ENCODE measurements at places on chromosomes 2 and 18.

DNA sequence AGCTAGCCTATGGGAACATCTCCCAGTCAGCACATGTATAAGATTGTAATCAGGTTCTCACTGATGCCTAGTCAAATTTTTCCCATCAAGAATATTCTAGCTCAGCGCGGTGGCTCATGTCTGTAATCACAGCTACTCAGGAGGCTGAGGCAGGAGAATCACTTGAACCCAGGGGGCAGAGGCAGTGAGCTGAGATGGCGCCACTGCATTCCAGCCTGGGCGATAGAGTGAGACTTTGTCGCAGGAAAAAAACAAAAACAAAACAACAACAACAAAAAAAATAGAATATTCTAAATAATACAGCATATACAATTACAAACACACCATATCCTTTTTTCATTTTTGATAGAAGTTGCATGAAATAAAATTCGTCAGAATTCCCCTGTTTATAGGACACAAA is 67.5 kb upstream of the MYCN start:
- no peak for DNase-seq

DNA sequence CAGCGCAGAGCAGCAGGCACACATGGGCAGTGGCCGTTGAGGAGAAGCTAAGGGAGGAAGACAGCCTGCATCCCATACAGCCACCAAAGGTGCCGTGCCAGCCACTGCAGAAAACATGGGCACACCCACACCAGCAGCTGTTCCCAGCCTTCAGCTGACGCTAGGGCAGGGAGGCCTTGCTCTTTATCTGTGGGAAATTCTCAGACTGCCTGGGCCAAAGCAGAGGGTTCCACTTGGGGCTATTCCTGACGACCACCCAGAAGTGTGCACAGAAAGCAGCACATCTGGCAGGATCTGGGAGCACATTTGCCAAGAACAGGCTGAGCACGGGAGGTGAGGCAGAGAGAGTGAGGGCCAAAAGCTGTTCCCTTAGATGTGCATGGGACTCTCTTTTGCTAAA is 101.3 kb upstream of the SOX11 start:
- DNase-seq = no peak

GRCh38 chr2:65128297-65129190 is 1.4 kb downstream of the RAB1A start:
- DNase-seq = no peak

GRCh38 chr2:78734221-78734620 is 291.3 kb upstream of the REG3G start:
- DNase-seq = no peak

DNA sequence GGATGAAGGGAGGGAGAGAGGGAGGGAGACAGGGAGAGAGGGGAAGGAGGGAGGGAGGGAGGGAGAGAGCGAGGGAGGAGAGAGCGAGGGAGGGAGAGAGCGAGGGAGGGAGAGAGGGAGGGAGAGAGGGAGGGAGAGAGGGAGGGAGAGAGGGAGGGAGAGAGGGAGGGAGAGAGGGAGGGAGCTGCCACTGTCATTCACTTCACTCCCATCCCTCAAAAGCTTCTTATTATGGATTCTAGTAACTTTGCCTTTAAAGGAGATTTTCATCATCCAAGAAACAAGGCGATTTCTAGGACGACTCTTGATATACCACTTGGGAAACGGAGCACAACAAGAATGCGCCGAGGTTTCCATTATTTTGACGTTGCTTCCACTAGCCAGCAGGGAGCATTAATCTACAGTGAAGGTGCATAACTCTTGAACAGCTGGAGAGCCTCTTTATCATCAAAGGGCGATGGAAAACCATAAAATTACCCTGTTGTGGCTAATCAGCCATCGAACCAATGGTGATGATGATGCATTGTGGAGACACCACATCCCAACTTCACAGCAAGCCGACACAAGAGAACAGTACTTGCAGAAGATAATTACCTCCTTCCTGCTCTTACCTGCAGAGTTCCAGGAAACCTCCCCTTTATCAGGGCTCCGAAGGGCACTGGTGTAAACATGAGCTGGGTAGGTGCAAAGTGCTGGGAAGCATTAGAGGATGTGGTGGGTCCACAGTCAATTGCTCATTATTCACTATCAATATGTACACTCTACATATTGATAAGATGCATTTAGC is 130.5 kb downstream of the EIPR1 start:
- DNase-seq = no peak

DNA sequence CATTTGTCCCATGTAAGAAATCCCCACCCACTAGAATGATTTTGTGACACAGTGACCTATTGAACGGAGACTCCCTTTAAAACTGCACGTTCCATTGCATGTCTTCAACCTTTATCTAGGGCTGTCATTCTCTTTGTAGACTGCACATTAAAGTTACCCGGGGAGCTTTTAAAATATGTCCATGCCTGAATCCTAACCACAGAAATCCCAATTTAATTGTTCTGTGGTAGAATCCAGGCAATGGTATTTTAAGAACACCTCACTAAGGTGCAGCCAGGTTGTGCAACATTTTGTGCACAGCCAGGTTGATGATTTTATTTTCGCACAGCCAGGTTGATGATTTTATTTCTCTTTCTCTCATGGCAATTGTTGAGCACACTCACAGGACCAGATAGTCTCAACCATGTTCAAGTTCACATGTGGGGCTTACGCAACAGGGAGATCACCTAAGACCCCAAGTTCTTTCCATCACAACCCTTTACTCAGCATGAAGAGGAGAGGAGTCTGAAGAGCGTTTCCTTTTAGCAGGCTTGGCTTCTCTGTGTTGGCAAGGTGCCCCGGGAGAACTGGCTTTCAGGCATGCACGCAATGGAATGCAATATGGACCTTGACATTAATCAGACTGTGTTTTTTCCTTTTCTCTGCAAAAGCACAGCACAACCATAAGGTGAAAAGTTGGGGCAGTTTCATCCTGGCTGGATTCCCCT is 467.3 kb upstream of the ETAA1 start:
- no peak for DNase-seq

GRCh38 chr2:237455764-237456163 is 31.3 kb upstream of the MLPH start:
- no peak for DNase-seq

DNA sequence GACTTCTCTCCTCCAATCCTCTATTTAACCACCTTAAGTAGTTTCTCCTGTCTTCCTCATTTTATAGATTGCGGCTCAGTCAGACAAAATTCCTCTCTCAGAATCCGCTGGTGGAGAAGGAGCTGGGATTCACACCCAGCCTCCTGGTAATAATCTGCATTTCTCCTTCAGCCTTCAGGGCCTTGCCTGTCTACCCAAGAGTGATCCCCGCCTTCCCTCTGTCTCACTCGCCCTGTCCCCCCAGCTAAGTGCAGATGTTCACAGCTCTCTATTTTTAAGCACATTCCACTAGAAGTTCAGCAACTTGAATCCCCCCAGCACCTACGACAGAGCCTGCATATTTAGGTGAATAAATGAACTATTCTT is 212.5 kb upstream of the HAAO start:
- DNase-seq = no peak

- DNase-seq = no peak
Measured at GRCh38 chr2:43274055-43274454, 47.6 kb upstream of the ZFP36L2 start.

GRCh38 chr2:227164763-227165291 is 403 bp downstream of the COL4A3 start:
- DNase-seq = peak; percentile 54

DNA sequence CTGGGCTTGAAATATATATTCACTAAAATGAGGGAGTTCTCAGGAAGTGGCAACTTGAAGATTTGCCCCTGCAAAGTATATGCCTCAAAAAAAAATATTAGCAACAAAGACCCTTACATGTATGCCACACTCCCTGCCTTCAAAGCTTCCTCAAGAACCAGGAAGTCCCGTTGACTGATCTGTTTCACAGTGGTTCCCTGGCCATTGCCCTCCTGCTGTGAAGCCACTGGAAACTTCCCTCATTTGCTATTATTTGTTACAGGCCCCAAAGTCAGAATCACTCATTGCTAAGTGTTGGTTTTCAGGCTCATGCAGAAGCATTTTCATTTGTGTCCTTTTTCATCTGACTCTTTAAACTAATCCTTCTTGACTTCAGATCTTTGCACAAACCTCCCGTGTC is 421.5 kb downstream of the ZNF521 start:
- no peak for DNase-seq

GRCh38 chr18:58867281-58867961 is 2.7 kb downstream of the ZNF532 start:
- no peak for DNase-seq

- DNase-seq = no peak
Measured at GRCh38 chr2:225999692-226000091, 600.2 kb downstream of the NYAP2 start.

GRCh38 chr2:180962727-180963314 is 17.6 kb upstream of the UBE2E3 start:
- no peak for DNase-seq

DNA sequence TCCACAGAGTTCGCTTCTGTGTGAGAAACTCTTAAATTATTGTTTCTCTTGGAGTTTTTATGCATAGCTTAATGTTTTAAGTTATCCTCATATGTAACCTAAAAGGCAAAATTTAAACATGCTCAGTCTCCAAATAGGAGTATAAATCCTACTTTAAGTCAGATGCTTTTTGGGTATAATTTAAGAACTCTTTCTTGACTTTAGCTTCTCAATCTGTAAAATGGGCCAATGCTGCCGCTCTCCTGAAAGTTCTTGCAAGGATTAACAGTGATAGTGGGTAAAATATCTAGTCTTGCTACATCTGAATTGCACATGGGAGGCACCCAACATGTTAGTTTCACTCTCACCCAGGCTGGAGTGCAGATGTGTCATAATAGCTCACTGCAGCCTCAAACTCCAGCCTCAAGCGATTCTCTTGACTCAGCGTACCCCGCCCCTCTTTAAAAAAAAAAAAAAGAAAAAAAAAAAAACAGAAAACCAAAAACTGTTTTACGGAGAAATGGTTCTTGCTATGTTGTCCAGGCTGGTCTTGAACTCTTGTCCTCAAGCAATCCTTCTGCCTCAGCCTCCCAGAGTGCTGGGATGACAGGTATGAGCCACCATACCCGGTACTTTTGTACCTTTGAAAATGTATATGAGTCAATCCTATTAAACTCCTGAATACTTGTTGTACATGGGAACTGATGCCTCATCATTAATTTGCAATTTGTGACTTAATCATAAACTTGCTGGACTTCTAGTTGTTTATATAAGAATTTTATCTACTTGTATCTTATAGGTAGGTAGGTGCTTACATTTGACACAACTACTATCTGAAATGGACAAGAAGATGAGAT is 1.8 kb downstream of the FBXO48 start:
- peak; percentile 86 for DNase-seq

DNA sequence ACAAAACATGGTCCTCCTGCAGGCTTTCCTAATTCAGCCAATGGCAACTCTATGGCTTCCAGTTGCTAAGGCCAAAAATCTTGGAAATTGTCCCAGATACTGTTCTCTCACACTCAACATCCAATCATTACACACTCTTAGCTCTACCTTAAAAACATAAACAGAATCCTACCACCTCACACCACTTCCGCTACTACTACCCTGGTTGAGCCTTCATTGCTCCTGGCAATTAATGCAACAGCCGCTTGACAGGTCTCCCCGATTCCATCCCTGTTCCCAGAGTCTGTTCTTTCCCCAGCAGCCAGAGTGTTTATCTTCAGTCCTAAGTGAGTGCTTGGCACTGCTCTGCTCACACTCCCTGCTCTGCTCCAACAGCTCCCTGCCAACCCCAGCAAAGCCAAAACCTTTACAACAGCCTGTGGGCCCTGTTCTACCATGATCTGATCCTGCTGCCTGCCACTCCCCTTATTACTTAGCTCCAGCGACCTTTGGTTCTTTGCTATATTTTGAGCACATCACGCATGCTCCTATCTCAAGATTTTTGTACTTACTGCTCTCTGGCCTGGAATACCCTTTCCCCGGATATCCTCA is 67.5 kb upstream of the AMMECR1L start:
- DNase-seq = no peak

DNA sequence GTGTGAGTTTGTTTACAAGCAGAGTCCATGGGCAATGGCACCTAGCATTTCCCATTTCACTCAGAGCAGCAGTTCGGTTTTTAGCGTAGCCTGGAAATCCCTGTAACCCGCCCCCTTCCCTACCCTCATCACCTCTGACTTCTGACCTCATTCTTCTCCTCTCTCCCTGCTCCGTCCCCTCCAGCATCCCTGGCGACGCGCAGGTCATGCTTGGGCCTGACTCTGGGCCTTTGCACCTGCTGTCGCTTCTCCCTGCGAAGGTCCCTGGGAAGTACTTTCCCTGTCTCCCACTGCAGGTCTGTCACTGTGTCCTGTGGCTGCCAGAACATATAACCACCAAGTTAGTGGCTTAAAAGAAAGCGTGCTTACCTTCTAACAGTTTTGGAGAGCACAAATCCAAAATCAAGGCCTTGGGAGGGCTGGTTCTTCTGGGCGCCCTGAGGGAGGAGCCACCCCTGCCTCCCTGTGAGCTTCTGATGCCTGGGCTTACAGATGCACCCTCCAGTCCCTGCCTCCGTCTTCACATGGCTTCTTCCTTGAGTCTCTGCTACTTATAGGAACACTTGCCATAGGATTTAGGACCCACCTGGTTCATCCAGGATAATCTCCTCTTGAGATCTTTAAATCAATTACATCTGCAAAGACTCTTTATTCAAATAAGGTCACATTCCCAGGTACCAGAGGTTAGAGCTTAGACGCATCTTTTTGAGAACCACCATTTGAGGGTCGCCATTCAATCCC is 8.1 kb upstream of the RAB17 start:
- no peak for DNase-seq

- no peak for DNase-seq
Measured at GRCh38 chr2:136098441-136098840, 19.5 kb downstream of the CXCR4 start.

GRCh38 chr2:77713412-77713811 is 191.2 kb upstream of the LRRTM4 start:
- no peak for DNase-seq

GRCh38 chr2:30757749-30758148 is 49.5 kb downstream of the CAPN13 start:
- no peak for DNase-seq

DNA sequence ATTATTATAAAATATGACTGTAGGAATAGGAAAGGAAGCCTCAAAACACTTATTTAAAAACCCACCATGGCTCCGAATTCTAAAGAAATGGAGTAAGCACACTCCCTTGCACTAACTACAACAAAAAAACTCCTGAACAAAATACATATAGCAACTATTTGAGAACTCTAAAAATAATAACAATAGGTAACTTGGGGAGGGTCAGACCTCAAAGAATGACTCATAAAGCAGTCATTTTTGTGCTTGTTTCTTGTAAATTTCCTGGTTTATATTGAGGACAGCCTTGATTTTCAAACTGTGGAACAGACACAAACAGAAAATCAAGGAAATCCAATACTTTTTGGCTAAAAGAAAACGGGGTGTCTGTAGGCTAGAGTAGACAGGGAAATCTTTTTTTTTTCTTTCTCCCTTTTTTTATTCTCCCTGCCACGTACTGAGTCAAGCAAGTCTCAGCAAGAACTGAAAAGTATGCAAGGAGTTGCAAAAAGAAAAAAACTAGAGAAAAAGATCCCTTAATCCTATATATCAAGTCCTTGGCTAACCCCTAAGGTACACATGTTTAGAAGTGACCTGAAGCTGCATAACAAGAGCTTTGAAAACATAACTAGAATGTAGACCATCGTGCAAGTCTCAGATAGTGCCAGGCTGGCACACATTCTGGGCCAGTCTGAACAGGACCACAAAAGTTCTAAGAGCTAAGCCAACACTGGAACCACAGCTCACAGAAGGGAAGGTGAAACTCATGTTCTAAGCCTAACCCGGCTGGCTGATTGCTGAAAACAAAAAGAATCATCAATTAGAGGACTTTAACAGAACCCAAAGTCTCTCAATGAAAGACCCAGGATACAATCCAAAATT is 403.1 kb upstream of the LYPD1 start:
- DNase-seq = no peak

- DNase-seq = no peak
Measured at GRCh38 chr18:59715966-59716369, 18.7 kb upstream of the CCBE1 start.

- DNase-seq = no peak
Measured at GRCh38 chr2:212237350-212238095, 301.1 kb downstream of the ERBB4 start.
